ENCODE measurements at places on chromosomes 1 and 21.

DNA sequence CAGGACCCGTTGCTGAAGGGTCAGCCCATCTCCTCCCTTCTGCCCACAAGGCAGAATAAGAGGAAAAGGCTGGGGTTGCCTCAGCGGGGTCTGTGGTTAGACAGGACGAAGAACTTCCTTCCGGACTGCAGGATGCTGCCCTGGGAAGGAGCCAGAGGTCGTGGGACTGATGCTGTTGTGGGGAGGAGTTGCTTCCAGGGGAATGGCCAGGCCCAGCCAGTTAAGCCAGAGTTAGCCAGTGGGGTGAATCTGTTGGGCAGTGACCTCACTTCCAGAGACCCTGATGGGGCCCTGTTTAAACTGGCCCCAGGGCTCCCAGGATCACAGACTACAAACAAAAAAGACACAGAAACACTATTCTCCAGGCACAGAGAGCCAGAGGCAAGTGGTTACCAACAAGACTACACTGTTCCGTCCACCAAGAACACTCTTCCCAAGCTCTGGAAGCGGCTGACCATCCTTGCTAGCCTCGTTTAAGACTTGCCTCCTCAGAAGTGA, 13.0 kb downstream of the FAM229A start:
- DNase-seq: no peak

GRCh38 chr1:156511644-156512043, 11.1 kb upstream of the MEF2D start:
- DNase-seq: no peak

DNA sequence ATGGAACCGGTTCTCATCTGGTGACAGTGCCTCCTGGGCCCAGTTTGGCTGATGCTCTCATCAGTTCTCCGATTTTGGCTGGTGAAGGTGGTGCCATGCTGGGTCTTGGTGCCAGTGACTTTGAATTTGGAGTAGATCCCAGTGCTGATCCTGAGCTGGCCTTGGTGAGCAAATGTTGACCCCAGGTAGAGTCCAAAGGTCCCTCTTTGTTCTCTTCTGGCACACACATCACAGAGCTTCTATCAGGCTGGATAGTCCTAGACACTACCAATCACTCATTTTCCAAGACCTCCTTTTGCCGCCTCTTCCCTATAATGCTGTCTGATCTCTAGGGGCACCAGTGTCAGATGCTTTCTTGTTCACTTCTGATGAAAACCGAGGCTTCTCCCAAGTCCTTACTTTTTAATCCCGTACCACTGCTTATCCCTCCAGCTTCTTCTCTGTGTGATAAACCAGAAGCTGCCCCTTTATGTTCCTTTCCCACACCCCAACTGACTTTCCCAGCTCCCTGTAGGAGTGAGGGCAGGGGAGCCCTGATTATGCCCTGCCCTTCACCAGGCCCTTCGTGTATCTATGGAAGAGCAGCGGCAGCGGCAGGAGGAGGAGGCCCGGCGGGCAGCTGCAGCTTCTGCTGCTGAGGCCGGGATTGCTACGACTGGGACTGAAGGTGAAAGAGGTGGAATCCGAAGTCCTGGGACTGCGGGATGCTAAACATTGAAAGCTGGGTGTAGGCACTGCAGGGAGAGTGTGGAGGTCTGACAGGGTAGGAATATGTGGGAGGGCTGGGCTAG, 11.1 kb downstream of the PSMD4 start:
- DNase-seq: no peak

GRCh38 chr1:57966340-57966739, 542.5 kb upstream of the DAB1 start:
- no peak for DNase-seq

- DNase-seq: no peak
Observed at GRCh38 chr1:93980320-93981273, 71.4 kb upstream of the GCLM start.

DNA sequence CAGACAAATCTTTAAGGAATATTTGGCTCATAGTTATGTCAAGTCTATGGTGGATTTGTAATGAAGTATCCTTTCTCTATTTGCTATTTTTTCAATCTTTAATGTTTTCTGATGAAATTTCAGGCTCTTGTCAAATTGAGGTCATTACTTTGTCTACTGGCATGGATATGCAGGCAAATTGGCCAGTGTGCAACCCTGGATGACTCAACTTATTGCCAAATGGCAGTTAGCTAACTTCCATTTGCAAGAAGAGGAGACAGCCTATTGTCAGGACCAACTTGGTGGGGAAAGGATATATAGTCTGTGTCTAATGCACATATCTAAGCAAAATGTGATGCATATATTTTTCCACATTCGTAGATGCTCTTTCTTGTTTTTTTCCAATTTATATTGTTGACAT, 530.5 kb downstream of the PTBP2 start:
- no peak for DNase-seq

DNA sequence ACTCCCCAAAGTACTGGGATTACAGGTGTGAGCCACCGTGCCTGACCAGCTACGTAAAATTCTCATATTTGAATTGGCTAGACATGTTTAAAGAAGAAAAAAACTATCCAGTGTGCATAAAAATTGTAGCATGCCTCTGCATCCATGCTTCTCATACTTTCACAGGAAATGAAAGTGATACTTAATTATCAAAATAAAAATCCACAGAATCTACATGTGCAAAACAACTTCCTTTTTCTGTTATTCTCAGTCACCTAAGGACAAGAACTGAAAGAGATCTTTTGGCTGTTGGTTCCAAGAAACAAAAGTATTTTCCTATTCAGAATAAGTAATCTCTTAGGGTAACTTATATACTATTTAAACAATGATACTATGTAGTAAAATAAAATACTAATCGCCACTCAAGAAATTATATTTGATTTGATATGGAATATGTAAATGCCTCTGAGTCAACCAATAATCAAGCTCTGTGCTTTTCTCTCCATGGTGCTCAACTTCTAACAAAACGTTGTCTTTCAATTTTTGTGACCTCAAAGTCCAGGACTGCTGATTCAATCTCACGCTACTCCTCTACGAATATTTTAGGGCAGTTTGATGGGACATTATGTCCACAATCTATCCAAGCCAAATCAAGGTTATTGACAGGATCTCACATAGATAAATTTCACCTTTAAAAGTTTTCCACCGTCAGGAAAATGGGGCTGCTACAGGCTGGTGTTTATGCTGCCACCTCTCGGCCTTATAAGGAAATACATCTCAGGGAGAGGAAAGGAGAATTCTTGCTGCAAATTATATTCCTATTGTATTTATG, 102.7 kb downstream of the ZNF281 start:
- no peak for DNase-seq

GRCh38 chr1:161226320-161226711, 456 bp downstream of the TOMM40L start:
- no peak for DNase-seq

DNA sequence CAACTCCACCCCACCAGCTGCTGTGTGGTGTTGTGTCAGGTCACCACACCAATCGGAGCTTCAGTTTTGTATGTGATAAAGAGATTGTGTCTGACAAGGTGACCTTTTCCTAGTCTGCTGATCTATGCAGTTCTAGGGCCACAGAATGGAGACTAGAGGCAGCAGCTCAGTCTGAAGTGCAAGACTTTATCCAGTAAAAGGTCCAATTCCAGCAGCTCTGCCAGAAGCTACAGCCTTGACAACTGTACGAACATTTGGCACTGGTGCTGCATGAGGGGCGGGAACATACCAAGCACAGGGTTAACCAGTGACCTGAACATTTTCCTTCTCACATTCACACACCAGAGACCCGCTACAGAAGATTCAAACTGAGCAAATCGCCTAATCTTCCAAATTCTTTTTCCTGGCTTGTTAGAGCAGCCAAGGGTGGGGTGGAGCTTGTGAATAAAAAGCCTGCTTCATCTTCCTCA, 9.3 kb downstream of the FMO1 start:
- DNase-seq: no peak

- no peak for DNase-seq
Observed at GRCh38 chr1:201761178-201761577, 67.8 kb upstream of the IPO9 start.

DNA sequence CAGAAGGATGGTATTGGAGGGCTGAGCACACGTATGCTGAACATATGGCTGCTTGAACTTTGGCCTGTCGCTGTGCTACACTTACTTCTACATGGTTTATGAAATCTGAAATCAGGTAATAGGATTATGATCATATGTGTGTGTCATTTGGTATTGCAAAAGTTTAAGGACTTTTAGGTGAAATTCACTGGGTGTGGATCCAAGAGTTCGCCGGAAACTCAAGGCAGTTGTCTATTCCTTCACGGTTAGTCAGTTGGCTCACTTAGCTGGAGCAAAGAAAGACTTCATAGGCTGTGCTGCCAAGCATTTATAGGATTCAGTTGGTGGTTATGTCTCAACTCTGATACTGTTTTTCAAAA, 927 bp downstream of the UAP1 start:
- no peak for DNase-seq

DNA sequence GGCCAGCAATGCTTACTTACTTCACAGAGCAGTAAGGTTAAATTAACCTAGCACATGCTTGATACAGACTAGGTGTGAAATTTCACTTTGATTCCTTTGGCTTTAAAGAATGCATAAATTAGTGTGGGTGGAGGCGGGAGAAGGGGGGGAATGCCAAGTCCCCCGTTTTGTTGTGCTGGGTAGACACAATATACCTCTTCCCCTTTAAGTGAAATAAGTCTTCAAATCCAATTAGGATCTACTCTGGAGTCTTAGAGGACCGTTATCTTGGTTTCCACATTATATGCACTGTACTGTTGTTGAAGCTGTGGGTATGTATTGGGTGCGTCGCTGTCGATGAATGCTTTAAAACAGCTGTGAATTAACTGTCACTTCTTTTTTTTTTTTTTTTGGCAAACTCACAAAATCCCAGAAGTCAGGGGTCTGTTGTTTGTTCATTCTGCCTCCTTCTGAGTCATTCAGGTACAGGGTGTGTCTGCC, 1.6 kb upstream of the S1PR1 start:
- DNase-seq: no peak

GRCh38 chr1:1202831-1203560, 3.4 kb downstream of the TNFRSF18 start:
- no peak for DNase-seq

DNA sequence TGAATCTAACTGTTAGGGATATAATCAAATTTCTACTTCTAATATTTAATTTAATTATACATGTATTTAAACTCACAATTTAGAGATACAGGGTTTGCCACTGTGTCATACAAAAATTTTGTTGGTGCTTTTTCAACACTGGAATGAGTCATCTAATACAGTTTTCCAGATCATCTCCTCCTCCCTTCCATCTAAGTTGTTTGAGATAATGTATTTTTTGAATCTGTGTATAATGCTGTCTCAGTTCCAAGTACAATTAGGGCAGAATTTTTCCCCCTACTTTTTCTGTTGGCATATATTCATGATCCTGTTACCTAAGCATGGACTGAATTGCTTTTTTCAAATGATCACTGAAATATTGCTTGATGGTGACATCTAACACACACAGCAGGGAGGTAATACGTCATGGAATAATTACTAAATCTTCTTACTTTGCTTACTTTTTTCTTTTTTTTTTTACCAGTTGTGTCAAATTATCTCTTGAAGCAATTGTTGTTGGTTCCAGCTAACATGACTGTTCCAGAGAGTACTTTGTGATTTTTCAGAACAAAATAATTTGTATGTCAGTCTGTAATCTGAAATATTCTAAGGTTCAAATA, 146.0 kb downstream of the MAGI3 start:
- no peak for DNase-seq

GRCh38 chr1:112358798-112359408, 37.1 kb upstream of the CTTNBP2NL start:
- peak; percentile 28 for DNase-seq

DNA sequence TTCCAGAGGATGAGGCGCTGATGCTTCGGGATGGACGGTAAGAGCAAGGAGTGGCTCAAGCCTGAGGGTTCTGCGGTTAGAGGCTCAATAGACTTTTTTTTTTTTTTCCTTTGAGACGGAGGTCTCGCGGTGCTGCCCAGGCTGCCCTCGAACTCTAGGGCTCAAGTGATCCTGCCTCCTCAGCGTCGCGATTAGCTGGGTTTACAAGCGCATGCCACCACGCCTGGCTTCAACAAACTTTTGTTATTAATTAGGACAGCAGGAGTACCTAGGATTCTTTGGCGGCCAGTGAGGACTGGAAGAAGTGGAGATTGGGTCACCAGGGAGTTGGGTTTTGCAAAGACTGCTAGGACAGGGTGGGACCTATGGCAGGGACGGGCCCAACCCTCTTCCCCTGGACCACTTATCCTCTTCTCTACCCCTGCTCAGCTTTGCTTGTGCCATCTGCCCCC, 587 bp downstream of the SCNM1 start:
- DNase-seq: no peak

- DNase-seq: no peak
Observed at GRCh38 chr1:174337000-174337681, 110.6 kb upstream of the GPR52 start.

GRCh38 chr1:175376194-175376593, 183.6 kb upstream of the KIAA0040 start:
- DNase-seq: no peak

- no peak for DNase-seq
Observed at GRCh38 chr1:116514708-116515525, 55.9 kb downstream of the CD58 start.

DNA sequence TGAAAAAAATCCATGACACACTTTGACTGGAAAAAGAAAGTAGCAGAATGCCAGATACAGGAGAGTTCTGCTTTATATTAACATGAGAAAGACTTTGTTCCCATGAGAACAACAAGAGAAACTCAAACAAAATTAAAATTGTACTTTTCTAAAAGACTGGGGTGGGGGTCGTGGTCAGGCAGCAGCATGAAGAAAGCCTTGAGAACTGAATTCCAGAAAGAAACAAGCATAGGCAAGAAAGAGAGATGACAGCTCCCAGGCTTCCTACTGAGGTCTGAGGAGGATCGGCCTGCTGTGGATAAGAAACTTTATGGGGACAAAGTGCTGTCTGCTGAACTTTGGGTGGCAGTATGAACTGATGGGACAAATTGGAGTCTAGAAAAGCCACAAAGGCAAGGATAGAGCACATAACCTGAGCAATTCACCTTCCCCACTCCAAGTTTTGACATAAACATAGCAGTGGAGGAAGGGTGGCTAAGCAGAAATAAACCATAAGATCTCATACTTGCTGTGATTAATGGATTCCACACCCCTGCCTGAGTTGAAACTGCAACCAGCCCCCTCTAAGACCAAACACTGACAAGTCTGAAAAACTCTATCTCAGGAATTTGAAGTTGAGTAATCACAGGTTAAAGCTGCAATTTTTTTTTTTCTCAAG, 43.7 kb downstream of the COL6A1 start:
- DNase-seq: no peak

- DNase-seq: no peak
Observed at GRCh38 chr1:6464514-6464836, 1.5 kb downstream of the TNFRSF25 start.

DNA sequence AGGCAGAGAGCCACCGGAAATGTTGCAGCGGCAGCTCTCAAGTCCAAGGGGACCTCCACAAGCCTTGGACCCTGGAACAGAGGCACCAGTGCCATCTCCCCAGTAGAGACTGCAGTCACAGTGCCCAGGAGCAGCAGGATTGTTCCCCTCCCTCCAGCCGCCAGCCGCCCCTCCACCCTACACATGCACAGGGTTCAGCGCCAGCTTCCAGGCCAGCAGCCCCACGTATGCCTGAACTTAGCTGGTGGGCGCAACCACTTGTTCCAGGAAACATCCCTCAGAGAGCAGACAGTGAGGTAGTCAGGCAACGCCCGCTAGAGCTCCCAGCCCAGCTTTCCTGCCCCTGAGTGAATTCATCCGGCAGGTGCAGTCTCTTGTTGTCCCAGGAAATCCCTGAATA, 1098.1 kb upstream of the NCAM2 start:
- DNase-seq: no peak

- no peak for DNase-seq
Observed at GRCh38 chr1:184545601-184546000, 158.8 kb downstream of the C1orf21 start.

- DNase-seq: peak; percentile 36
Observed at GRCh38 chr1:230084408-230085177, 17.6 kb downstream of the GALNT2 start.

- DNase-seq: no peak
Observed at GRCh38 chr1:32886004-32886827, at the start of gene HPCA. Gene HPCA, plus strand, starts transcription at chr1:32886491. Its CDS starts 2,408 bp downstream, at chr1:32888899.
